Ascending aorta (tissue), 2 donors: ENCODE measurements at places on chromosomes 11 and 22.

- peak overlapping the region; percentile 97 for H3K4me3 ChIP-seq
- peaks cover 12% of the 10 kb centered on the region for H3K4me1 ChIP-seq
- no peak for DNase-seq
- H3K27me3 ChIP-seq: no peaks in the 10 kb centered on the region
- H3K36me3 ChIP-seq: no peaks in the 10 kb centered on the region
Observed at GRCh38 chr11:119335655-119336543, 1.6 kb downstream of the RNF26 start.

DNA sequence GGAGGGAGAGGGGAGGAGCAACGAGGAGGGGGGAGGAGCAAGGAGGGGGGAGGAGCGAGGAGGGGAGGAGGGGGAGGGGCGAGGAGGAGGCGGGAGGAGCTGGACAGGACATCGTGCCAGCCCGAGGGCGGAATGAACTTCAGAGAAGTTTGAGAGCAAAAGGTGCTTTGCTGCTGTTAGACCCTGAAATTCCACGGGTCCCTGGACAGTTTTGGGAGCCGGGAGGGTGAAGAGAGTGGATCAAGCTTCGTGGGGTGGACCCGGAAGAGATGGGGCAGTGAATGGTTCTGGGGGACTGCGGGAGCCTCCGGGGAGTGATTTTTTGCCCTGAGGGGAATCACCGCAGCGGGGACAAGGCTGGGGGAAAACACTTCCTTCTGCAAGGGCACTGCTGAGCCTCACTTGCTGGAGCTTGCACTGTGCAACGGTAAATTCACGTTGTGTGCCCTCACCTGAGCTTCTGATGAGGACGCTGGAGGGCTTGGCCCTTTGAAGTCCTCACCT lies 10.7 kb upstream of the NLRP6 start:
- no peaks in the 10 kb centered on the region for H3K27me3 ChIP-seq
- H3K36me3 ChIP-seq: no peaks in the 10 kb centered on the region
- H3K4me3 ChIP-seq: peak overlapping the region; percentile 49
- peak overlapping the region; percentile 68 for H3K27ac ChIP-seq
- no peak for DNase-seq

DNA sequence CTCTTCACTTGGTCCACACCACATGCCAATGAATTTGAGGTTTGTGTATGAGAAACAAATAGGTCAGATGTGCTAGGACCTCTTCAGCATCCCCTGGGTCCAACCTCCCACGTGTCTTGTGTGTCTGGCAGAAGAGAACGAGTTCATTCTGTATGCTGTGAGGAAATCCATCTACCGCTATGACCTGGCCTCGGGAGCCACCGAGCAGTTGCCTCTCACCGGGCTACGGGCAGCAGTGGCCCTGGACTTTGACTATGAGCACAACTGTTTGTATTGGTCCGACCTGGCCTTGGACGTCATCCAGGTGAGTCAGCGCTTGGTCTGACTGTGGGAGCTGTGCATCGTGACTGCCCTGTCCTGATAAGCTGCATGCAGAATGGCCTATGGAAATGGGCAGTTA lies 101.0 kb upstream of the SORL1-AS1 start:
- no peak overlapping the region for H3K27ac ChIP-seq
- no peak overlapping the region for H3K4me3 ChIP-seq
- no peak for DNase-seq
- H3K36me3 ChIP-seq: peaks cover 5% of the 10 kb centered on the region
- no peaks in the 10 kb centered on the region for H3K4me1 ChIP-seq
- H3K27me3 ChIP-seq: no peaks in the 10 kb centered on the region

DNA sequence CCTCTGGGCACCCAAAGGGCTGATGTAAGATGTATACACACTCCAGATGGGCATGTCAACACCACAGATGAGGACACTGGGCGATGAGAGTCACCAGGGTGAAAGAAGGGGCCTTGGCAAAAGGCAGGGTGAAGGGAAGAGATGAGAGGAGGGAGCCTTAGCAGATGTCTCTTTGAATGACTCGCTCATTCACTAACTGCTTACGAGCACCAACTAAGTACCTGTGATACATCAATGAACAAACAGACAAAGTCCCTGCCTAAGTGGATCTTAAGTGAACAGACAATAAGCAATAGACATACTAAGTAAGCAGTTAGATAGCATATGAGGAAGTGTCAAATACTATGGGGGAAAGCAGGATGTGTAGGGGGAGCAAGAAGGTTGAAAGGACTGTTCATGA lies 7.5 kb downstream of the ME3 start:
- H3K4me3 ChIP-seq: no peak overlapping the region
- no peaks in the 10 kb centered on the region for H3K27me3 ChIP-seq
- H3K36me3 ChIP-seq: no peaks in the 10 kb centered on the region
- H3K4me1 ChIP-seq: peaks cover 6% of the 10 kb centered on the region
- H3K27ac ChIP-seq: no peak overlapping the region
